ENCODE measurements at places on chromosomes 7 and 10.

GRCh38 chr7:23247603-23248335 lies 1.2 kb downstream of the GPNMB start:
- DNase-seq: peak; percentile 21

- DNase-seq: no peak
These were observed 7.1 kb downstream of the AHR start for GRCh38 chr7:17305387-17306171.

DNA sequence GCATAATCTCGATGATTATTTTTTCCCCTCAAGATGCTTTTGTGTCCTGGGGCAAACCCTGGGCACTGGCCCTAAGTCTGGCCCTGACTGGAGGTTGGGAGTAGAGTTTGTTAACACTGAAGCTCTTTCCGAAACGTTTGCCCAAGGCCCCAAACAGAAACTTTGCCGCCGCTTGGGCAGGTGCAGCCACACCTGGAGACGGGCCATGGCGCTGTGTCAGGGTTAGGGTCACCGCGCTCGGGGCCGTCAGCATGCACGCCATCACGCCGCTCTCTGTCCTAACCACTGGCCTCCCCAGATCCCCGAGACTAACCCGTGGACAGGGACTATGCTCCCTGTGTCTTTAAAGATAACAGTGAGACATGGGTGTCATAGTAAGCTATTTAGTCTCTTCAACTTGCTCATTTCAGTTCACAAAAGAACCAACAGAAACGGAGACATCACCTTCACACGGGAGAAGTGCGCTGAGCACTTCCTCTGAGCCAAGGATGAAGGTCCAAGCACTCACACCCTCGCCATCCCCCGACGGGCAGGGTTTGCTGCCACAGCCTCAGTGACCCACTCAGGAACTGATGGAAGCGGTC lies 85.3 kb upstream of the DIP2C start:
- DNase-seq: no peak

DNA sequence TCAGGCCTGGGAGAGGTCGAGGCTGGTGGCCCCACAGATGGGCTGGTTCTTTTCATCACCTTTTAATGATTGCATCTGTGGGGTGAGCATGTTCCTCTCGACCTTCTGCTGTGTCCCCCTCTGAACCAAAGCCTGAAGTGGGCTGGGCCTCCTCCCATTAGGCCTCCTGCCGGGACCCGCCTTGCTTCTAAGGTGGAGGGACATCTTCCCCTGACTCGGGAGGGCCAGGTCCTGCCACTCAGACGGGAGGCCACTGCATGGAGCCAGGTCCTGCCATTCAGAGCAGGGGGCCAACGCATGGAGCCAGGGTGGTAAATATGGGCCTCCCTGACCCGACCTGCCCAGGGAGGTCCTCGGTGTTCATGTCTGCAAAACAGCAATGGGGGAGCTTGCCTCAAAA lies 188.4 kb downstream of the EBF3 start:
- no peak for DNase-seq

- no peak for DNase-seq
These were observed 77.0 kb downstream of the POU6F2 start for GRCh38 chr7:39054731-39055130.

DNA sequence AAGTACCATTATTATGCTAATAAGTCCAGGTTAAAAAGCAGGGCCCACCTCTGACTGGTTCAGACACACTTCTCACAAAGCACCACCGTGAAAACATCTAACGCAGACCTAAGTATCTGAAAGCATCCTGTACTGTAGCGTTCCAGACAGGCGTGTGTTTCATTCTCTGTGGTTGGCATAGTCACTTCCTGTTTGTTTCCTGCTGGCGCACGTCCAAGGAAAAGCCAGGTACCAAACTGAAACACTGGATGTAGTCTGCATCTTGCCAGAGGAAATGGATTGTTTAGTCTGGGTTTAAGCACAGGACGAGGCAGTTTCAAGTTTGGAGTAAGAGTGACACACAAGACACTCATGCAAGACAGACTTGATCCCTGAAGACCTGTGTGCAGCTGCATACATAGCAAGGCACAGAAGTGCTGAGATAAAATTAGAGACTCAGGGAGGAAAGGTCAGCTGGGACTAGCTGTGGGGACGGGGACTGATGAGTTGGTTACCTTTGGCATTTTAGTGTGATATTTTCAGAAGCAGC lies 23.3 kb downstream of the BPGM start:
- no peak for DNase-seq

DNA sequence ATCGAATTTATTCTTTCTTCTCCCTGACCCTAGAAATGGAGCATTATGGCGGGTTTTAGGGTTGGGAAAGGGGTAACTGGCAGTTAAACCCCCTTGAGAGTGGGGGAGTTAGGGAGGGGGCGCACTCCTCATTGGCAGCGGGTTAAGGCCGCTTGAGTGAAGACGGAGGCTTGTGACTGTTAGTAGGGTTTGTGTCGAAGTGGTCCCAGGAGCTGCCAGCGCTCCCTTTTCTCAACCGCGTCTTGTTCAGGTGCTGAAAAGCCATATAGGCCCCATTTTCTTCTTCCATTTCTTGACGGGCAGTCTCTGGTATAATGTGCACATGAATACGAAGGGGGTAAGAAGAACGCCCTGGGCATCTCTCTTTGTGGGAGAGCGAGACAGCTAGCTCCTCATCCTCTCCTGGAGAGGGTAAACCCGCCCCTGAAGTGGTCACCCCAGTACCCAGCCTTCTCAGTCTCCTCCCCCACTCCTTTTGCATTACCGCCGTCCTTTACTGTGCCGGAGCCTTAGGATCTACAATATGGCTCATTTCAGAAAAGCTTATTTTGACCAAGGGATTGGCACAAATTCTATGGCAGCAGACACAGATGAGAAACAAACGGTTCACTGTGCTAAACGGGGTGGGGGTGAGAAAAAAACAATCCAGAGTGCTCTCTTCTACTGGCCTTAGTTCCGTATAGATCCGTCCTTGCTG lies 836 bp downstream of the KMT2E start:
- DNase-seq: peak; percentile 70

GRCh38 chr10:123451618-123452245 lies 214.4 kb upstream of the GPR26 start:
- DNase-seq: no peak

DNA sequence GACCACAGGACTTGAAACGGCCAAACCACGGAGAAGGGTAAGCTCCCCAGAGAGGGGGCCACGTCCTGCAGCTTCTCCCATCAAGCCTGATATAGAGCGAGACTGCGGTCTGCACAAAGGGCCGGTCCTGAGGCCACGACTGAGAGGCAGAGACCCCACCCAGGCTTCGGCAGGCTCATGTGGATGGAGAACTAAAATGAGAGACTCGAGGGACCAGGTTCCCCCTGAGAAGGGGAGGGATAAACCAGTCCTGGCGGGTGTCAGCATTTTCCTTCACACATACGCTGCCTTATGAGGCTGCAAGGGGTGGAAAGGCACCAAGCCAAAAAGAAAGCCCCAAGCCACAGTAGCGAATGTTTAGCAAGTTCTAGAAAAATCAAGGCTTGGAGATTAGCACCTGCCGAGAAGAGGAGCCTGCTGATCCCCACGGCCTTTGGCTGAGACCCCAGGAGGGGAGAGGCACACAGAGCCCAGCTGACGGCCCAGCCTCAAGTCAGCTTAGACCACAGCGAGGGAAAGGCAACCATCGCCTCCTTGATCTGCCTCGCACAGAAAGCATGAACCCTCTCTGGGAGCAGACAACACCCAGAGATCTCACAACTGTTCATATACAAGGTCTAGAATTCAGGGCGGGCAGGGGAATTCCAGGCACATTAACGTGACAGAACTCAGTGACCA lies 92.6 kb upstream of the RNF32 start:
- DNase-seq: no peak

DNA sequence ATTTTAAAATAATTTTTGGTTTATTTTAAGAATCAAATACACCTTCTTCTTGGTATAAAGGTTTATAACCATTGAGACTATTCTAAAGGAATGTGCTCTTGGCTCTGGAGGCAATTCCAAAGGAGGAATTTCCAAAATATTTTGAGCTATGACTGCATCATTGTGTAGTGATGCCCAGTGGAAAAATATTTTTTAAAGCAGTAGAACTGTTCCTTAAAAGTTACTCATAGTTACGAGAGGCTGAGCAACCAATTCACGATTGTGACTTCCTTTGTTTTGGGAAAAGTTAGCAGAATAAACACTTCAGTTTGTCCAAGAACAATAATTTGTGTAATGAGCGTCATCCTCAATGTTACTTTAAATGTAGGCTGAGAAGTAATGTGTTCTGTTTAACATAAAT lies 233.6 kb downstream of the BAMBI start:
- DNase-seq: no peak

- DNase-seq: no peak
These were observed 417.2 kb downstream of the PLXDC2 start for GRCh38 chr10:20233423-20233822.

GRCh38 chr7:8413600-8413999 lies 19.8 kb upstream of the NXPH1 start:
- no peak for DNase-seq

DNA sequence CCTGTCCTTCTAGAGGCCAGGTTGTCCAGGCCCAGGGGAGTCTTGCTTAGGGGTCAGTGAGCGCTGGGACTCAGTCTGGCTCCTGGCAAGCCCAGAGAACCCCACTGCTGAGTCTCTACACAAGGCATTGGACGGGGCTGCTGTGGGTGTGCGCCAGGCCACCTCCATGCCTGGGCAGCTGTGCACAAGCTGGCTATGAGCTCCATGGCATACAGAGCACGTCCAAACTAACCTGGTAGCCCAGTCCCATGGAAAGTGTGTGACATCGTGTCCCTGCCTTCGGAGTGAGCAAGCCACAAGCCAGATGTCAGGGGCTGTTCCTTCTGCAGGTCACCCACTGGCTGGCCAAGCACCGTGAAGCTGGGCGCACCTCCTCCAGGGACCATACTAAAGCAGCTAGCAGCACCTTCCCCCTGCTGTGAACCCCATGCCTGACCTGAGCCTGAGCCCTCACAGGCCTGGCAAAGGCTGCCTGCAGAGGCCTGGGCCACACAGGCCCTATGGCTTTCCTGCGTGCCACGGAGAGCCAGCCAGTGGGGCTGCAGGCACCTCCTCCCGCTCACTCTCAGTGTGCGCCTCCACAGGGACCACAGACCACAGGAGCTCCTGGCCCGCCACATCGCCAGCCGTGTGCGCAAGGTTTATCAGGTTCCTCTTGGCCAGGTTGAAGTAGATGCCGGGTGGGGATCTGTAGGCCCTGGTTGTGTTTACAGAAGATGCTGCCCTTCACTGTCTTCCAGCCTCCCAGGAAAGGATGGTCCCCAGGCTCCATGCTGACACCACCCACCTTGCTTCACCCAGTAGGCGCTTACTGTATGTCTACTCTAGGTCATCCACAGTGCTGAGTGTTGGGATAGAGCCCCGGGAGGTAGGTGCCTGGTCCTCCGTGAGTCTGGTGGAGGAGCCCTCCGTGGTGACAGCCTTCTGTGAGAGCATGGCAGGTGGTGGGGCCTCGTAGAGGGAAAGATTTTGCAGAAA lies 219.7 kb downstream of the EBF3 start:
- DNase-seq: no peak

DNA sequence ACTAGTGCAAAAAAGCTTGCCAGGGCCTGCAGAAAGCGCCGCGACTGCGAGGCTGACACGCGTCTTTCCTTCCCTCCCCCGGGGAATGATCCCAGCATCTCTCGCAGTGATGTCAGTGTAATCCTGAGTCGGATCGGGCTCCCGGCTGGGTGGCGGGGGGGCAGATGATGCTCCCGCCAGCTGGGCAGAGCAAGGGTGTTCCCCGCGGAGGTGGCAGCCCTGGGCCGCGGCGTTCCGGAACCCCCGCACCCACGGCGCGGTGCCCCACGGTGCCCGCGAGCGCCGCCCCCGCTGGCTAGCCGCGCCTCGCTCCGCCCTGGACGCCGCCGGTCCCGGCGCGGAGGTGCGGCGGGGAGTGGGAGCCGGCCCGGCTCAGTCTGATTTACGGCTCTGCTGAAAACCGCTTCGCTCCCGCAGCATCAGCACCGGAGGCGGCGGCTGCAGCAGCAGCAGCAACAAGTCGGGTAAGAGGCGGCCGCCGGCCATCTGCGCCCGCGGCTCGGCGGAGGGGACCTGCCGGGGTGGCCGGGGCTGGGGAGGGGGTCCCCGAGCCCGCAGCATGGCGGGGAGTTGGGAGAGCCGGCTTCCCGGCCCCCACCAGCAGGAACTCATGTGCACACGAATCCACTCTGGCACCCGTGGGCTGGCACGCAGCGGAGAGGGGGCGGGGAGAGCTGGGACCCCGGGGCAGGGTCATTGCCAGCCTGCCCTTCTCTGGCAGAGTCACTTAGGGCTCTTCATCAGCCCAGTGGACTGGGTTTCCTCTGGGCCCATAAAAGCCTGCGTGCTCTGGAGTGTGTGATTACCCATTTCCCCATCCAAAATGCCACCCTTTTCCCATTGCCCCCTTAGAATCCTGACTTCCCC lies at the start of gene ZNF365:
Gene ZNF365, plus strand, starts transcription at position 375 of the 867 bp plus-strand sequence. CDS start 1,825 bp downstream, outside the sequence.
- no peak for DNase-seq

DNA sequence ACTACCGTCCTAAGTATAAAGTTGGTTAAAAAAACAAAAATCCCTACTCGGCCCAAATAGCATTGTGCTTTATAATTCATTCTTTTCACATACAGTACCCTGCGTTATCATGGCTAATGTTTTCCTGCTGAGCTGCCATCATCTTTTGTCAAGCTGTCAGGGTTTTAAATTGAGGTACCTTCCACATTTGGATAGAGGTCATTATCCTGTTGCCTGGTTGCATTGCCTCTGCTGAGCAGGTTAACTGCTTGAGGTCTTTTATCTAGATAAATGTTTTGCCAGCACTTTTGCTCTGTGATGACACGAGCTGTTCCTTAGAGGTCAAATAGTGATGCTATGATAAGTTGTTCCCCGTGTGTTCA lies 94.4 kb upstream of the FZD1 start:
- no peak for DNase-seq

- DNase-seq: no peak
These were observed 12.9 kb downstream of the UPP1 start for GRCh38 chr7:48101968-48102367.

DNA sequence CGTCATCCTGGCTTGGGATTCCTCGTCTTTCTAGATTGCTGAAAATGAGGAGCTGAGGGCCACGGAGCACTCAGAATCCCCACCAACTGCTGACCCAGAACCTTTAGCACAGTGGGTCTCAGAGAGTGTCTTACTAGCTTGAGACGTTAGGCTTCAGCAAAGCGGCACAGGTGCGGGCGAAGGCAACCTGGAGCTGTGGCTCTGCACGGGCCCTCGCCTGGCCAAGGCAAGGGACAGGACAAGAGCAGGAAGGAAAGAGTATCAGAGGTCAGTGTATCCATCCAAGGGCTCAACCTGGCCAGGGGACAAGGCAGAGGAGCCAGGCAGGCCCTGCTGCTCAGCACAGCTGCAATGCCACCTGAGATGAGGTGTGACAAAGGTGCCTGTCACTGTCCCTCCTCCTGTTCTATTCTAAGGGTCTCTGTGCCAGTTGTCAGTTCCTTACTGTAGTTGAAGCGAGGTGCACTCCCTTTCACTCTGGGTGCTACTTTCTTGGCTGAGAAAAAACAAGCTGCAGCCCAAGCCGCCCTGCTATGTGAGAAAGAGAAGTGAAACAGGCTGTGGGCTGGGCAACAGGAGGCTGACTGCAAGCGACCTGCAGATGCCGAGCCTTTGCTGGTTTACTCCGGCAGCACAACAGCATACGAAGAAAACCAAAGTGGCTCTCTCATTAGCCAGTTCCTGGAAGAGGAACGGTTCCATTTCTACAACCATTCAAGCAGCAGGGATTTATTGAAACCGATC lies 33.3 kb upstream of the KDM7A start:
- DNase-seq: peak; percentile 61

Data from left colon (tissue), 2 donors.